ENCODE measurements at places on chromosomes 2 and 18.

DNA sequence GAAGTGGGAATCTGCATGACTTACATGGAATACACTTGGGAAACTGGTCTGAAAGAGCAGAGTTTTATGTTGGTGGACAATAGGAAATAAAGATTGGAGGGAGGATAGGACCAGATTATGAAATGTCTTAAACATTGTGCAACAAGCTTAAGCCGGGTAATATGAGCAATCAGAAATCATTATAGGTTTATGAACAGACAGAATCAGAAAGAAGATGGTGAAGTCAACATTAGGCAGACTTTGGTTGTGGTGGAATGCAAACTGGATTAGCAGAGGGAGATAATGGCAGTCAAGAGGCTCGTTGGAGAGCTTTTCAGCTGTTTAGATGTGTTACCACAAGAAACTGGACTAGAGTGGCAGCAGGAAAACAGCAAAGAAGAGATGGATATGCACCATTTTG, 43.5 kb downstream of the CRIM1 start:
- no peak for DNase-seq

- DNase-seq = no peak
Observed at GRCh38 chr2:123303731-123304130, 721.4 kb upstream of the CNTNAP5 start.

DNA sequence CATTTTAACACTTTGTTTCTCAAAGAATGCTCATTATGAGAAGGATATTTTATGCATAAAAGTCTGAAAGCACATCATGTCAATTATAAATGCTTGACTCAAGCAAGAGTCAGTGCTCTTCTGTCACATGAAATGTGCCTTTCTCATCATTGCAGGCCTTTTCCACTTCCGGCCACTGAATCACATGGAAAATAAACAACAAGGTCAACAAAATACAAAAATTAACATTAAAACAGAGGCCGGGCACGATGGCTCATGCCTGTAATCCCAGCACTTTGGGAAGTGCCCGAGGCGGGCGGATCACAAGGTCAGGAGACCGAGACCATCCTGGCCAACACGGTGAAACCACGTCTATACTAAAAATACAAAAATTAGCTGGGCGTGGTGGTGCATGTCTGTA, 480.6 kb downstream of the SPAG16 start:
- no peak for DNase-seq

- peak; percentile 26 for DNase-seq
Observed at GRCh38 chr2:39059366-39059952, 61.4 kb downstream of the SOS1 start.

DNA sequence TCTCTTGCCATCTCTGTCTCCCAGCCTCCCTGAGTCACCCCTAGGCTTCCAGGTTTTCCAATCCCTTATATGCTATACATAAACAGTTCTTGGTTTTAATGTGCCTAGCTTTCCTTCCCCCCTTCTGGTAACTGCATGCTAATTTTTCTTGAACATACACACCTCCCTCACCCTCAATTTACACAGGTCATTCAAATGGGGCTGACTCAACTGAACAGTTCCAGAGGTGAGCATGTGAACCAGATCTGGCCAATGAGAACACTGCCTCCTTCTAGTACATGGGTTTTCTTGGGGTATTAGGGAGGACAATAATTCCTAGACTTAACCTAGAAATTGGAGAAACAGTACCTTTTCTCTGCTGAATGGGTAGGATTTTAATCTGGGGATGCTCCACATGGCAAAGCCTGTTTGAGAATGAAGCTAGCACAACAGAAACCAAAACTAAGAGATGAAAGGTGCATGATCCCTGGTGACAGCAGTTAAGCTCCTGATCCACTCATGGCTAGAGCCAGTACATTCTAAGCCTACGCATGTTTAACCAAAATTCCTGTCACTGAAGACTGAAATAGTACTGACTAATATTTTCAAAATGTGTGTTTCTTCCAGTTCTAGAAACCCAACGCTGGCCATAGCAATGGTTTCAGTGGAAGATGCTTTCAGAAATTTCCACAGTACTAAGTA, 11.8 kb downstream of the SLC25A12 start:
- no peak for DNase-seq

GRCh38 chr2:173658946-173659371, 304.3 kb downstream of the CDCA7 start:
- DNase-seq = no peak

DNA sequence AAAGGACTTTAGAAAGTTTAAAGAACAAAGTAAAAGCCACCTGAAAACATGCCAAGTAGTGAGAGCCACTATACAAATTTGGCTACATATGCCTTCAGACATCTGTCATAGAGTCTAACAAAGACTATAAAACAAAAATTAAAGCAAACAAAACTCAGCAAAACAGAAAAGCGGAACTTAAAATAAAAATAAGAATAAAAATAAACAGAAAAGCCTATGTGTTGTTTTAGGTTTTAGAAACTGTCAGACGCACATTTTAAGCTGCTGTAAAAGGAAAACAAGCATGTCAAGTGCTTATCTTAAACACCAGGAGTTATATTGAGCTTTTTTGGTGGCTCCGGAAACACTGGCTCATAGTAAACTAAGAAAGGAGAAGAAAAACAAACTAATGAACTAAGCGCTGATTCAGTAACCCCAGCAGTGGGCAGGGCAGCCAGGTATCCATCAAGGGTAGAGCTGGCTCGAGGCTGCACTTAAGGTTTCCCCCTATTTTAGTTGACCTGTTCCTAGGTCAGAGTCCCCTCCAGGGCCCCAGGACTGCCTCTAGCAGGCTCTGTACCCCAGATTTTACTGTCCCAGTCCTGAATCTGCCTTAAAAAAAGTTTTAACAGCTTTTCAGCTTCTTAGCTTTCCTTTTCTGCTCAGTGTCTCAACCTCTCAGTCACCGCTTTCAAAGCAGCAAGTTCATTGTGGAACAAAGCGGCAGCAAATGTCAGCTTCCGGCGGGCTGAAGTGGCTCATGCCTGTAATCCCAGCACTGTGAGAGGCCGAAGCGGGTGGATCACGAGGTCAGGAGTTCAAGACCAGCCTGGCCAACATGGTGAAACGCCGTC, 15.4 kb upstream of the RMC1 start:
- DNase-seq = no peak
